ENCODE measurements at places on chromosomes 2 and 18.

DNA sequence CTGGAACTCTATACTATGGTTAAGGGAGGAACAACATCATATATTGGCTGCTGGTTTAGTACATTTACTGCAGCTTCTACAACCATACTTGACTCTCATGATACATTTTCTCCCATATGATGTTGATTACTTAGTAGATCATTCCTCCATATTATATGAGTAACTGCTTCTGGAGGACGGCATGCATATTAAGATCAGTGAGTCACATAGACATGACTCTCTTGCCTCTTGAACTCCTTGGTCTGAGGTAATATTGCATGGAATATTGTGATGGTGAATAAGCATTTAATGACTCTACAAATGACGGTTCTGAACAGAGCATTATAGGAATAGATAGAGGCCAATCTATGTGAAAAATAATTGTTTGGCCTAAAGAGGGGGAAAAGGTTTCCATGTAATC, 418.8 kb upstream of the SPHKAP start:
- DNase-seq: no peak

GRCh38 chr2:96637385-96638143, 548 bp downstream of the KANSL3 start:
- no peak for DNase-seq

DNA sequence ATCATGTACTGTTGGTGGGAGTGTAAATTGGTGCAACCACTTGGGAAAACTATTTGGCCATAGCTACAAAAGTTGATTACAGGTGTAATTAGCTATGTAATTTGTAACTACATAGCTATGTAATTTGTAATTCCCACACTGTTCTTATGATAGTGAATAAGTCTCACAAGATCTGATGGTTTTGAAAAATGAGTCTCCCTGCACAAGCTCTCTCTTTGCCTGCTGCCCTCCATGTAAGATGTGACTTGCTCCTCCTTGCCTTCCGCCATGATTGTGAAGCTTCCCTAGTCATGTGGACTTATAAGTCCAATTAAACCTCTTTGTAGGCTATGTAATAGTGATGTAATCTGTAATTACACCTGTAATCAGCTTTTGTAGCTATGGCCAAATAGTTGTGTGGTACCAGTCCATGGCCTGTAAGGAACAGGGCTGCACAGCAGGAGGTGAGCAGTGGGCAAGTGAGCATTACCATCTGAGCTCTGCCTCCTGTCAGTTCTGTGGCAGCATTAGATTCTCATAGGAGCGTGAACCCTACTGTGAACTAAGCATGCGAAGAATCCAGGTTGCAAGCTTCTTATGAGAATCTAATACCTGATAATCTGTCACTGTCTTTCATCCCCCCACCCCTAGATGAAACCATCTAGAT, 133.7 kb upstream of the COPS8 start:
- DNase-seq: no peak

DNA sequence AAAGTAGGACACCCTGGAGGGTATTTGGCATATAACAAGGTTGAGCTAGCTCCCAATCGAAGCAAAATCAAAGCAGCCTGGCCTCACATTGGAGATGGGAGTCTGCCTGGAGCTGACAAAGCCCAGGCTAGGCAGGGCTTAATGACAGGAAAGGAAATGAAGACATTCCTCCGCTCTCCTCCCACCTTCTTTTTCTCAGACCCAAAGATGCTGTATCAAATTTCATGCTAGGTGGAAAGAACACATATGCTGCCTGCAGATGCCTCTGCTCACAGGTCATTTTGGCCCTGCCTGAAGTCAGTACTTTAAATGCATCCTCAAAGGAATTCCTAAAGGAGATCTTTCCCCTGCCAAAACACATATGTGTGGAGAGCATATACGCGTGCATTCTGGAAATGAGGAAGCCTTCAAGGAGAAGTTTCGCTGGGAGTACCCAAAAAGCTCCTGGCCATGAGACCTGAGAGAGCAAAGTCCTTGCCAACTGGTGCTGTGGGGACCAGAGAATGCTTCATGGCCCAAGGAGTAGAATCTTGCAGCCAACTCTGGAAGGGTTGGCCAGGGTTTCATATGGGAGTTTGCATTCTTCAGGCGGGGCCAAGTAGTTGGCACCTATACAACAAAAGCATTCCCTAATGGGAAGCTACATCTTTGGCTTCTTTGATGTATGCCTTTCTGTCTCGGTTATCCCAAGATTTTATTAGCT, 88.0 kb downstream of the AQP4 start:
- DNase-seq: no peak

GRCh38 chr2:194819367-194819766, 837.7 kb upstream of the SLC39A10 start:
- no peak for DNase-seq

DNA sequence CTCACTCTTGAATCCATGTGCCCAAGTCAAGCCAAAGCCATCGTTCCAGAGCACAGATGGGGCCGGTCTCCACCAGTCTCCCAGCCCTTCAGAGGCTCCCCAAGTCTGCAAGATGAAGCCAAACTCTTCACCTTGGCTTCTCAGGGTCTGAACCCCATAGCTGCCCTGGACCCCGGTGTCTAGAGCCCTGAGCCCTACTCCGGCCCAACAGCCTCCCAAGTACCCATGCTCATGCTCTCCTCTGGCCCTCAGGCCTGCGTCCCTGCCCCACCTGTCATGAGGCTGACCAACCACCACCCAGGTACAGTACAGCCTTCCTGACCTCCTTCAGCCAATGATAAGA, 46.0 kb downstream of the ZNF516 start:
- no peak for DNase-seq

DNA sequence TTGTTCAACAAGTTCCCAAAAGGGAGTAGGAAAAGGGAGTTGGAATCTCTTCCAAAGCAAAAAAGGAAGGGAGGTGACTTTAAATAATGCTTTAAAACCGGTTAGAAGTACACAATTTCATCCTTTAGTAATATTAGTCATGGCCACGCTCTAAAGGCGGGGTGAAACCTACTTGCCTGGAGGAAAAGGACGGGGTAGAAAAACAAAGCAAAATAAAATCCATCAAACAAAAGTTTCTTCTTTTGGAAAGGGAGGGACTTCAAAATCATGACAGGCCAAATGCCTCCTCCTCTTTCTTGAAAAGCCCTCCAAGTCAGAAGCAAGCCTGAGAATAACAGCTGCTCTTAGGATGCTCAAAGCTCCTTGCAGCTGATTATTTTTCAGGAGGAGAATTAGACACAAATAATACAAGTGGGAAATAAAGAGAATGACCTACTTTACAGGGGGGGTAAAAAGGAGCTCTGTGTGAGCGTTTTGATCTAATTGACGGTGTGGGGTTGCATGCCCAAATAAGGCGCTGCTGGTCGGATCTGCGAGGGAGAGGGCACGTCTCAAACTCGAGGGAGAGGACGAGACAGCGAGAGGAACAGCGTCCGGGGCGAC, 1.8 kb upstream of the NPAS2 start:
- no peak for DNase-seq

GRCh38 chr2:232479341-232480200, 8.1 kb downstream of the ECEL1 start:
- no peak for DNase-seq

DNA sequence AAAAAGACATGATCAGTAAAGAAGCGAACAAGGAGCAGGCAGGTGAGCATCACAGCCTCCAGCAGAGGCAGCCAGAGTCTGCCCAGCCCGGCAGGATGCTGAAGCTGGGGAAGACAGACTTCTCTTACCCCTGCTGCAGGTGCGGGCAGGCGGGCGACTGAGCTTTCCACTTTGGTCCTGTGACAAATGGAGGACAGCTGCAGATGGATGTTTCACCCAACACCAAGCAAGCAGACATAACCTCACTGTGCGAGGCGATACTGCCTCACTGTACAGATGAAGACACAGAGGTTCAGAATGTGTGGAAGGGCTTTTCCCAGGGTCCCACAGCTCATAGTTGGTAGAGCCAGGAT, 251.0 kb downstream of the AFF3 start:
- DNase-seq: no peak

Data from NCI-H187 treated with DMSO at 0.1 percent for 48 hours (cell line).